Mesenteric fat pad (tissue), 1 donor: ENCODE measurements at places on chromosomes 7 and 10.
A peak's percentile ranks its signal among the peaks of the same experiment; 100 is the strongest.

DNA sequence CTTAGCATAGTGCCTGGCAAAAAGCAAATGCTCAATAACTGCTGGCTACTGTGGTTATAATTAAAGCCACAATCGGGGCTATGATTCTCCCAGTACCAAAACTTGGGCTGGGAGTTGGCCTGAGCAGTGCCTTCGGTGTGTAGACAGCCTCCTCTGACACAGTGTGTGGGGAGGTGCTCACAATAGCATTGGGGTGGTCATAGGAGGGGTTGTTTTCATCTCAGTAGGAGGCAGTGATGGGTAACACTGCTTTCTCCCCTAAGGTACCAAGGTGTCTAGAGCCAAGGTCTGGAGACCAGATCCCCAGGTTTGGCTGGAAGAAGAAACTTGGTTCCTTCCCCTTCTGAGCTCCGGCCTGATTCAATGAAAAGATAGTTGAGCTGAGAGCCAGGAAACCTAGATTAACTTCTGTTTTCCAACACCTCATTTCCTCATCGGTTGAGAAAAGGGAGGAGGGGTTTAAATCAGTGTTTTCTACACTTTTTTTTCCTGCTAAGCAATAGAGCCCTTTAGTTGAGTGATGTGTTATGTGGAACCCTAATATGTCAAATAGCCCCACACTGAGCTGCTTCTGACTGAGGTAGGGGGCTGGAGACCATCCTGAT lies 68.2 kb downstream of the LRMDA start:
- no peak for DNase-seq

DNA sequence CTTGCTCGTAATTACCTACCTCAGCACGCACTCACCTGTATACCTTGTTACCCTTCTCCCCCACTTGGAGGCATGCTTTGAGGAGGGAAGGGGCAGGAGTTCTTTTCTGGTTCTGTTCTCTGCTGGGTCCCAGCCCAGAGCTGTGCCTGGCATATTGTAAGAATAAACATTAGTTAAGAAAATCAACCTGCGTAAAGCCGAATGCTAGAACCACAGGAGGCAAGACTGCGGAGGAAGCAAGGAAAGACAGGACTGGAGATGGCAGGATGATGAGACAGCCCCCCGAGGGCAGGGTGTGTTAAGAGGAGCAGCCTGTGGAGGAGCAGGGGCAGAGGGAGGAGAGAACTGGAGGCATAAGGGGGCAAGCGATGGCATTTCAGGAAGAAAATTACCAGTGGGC lies 9.5 kb downstream of the C10orf53 start:
- DNase-seq, result no peak

- no peak for DNase-seq
These were observed 17.1 kb upstream of the AMZ1 start for GRCh38 chr7:2670720-2671391.

DNA sequence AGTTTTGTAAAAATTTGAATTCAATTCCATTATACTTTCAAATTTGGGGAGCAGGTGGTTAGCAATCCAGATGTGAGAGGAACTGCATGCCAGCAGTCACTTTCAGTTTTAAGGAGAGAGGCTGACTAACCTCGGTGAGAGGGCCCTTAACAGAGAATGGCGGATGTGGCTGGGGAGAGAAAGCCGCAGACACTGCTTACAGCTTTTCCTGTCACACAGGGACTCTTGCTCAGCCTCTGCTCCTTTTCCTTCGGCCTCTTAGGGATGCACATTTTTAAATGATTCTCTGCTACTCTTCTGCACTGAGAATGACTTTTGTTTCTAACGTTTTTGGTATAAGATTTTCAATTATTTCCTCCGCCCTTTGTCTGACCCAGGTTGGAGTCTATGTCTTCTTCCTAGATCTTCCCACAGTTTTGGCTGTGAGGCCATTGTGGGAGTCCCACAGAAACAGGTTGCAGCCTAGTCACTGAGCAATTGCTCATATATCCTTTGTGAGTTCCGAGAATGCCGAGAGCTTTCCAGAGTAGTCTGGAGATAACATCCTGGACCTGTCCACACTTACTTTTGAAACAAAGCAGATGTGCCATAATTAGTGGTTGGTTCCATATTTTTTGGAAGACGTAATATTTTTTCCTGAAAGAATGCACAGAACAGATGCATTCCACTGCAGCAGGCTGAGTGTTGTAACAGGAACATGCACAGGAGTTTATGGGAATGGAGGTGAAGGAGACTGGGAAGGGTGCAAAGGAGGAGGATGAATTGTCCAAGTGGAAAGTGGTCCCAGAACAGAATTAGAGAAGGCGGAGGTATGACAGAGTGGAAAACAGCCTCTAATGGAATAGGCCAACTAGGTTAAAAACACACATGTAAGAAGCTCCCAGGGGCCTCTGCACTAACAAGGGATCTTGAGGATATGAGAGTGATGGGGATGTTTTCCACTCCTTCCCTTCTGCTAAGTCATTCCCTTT lies 168.0 kb upstream of the ZNF32 start:
- no peak for DNase-seq

DNA sequence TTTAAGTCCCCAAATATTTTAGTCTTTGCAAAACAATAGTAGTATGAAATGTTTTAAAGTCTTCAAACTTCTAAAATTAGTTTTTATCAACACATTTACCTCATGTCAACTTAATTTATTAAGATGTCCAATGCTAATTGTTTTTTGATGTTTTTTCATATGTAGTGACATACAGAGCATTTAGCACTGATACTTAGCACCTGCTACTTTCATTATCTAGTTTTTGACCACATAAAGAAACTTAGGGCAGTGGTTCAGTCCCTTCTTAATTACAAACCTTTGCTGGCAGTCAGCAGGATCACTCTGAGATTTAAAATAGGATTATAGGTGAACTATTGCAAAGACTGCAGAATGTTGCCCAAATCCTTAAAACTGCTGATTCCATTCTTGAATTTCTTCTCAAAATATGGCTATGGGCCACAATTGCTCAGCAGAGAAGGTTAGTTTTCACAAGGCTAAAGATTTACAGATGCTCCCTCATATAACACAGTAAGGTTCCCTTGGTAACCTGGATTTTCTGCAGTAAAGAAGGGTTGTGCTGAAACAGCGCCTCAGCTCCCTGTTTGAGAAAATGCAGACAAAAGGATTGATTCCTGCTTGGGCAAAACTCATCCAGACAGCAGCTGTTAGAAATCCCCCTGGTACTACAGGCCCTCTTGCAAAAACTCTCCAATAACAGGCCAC lies 3.4 kb downstream of the GPR85 start:
- no peak for DNase-seq

DNA sequence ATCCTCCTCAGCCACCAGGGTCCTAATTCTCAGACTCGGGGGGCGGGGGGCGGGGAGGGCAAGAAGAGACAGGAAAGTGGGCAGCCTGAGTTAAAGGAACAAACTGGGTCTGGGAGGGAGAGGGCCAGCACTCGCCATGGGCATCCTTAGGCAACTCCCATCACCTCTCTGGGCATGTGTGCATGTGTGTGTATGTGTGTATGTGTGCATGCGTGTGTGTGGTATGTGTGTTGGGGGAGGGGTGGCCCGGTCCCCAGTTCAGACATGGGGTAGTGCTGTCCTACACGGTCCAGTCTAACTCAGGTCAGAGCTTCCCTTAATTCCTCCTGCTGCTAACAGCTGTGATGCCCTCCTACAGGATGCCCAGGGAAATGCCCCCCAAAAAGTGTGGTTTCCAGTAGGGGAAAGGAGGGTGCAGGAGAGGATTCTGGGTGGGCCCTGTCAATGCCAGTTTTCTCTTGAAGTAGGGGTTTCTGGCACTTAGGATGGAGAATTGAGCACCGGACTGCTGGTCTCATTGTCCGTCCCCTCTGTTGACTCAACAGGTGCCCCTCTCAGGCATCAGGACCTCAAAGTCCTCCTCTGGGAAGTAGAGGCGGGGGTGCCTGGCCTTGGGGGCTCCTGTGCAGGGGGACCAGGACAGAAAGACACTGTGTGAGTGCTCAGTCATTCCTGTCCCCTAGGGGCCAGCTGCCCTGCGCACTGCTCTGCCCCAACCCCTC lies 15.1 kb upstream of the ZMIZ1 start:
- peak; percentile 51 for DNase-seq

DNA sequence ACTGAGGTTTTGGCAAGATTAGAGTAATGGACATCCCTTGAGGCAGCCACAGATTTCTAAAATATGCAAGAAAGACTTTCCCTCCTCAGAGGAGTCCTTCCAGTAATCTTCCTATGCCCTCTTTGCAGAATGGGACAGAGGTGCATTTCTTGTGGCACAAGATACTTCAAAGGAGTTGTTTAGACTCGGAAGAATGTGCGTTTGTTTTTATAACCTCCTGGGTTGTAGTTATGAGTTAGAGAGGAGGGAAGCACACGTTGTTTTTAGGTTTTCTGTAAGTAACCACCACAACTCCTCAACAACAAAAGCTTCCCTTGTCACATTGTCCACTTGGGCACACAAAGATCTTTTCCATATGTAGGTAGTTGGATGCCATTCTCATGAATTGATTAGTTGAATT lies 78.1 kb upstream of the GLI3 start:
- no peak for DNase-seq

DNA sequence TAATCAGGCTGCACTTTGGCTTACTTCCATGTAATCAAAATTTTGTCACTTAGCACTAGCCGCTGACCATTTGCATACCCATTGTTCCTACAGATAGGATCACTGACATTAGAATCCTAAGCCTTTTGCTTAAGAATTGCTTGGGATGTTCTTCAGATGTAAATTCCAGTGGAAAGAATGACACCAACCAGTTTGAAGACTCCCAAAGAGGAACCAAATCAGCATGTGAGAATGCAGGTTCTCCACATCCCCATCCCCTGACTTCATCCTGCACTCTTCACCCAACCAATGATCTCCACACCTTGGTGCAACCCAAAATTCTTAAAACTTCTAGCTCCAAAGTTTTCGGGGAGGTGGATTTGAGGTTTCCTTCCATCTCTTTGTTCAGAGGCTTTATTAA lies 345.6 kb downstream of the GPAM start:
- DNase-seq, result no peak

- no peak for DNase-seq
These were observed 7.7 kb downstream of the FRG2B start for GRCh38 chr10:133618851-133619250.

- DNase-seq, result no peak
These were observed 98.3 kb downstream of the COL13A1 start for GRCh38 chr10:69899727-69900595.

DNA sequence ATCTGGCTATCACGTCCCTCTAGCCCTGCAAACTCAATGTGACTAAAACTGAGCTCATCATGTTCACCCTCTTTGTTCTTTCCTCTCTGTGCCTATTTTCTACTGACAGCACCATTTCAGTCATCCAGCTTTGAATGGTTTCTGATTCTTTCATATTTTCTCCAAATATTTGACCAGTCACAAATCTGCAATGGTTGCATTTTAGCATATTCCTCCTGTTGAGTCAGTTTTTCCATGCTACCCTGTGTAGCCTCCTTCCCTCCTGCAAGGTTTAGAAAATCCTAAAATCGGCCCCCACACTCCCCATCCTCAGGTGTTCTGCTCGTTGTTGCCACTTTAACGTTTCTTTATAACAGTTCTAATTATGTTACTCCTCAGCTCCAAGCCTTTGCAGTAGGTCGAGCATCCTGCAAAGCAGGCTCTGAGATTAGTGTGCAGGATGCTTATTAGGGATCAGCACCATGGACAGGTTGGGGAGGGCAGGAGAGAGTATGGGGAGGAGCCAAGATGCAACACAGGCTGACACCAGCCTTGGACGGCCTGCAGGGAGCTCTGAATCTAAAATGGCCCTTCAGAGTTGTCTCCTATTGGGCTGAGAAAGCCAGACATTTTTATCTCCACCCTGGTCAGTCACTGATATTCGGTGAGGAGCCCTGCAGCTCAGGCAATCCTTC lies 531.0 kb upstream of the COBL start:
- no peak for DNase-seq

DNA sequence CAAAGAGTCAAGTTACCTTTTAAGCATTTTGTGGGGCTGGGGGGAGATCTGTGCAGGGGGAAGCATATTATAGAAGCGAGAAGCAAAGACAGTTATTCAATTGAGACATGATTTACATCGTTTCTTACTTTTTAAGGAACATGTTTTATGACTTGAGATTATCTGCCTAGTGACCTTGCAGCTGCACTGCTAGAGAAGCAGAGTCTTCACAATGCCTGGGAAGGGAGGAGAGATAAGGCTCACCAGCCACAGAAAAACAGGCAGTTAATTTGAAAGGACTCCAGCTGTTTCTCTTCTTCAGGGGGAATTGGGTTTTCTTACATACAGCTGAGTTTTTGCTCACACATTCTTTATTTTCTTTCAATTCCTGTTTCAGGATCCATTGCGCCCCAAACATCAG lies 31.0 kb downstream of the PHYH start:
- DNase-seq, result no peak

- no peak for DNase-seq
These were observed 3.4 kb upstream of the HYCC1 start for GRCh38 chr7:23017309-23017708.

- no peak for DNase-seq
These were observed 122.5 kb downstream of the CCNY start for GRCh38 chr10:35458500-35459448.

- peak; percentile 84 for DNase-seq
These were observed 616.2 kb downstream of the DNAJB6 start for GRCh38 chr7:157952841-157953645.

GRCh38 chr10:1685699-1686490 lies 51.4 kb downstream of the ADARB2 start:
- DNase-seq, result peak; percentile 60

DNA sequence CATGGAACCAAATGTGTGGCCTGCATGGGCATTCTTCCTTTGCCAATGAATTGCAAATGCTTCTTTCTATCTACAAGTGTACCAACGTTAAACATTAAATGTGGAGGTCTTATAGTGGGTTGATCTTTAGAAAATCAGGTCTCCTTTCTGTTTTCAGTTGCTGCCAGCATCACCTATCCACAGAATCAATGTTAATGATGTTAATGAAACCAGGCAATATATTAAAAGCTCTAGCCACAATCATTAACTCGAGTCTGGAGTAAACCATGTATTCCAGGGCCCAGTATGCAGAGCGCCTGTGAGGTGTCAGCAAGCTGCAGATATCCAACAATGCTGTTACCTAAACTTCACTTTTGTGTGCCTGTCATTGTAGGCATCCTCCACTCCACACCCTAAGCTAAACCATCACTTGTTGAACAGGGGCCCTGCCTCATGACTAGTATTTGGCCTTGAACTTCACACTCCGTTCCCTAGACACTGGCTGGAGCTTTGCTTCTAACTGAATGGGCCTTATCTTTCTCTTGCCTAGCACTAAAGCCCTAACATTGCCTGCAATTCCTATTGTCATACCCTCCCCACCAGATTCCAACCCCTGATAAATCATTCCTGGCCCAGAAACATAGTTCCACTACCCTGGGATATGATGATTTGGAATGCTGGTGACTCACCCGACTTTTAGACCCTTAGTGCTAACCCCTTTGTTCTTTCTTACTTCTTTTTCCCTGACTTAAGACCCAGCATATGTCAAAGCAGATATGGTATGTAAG lies 24.3 kb upstream of the ITGB8 start:
- no peak for DNase-seq

GRCh38 chr10:130226012-130226411 lies 89.8 kb downstream of the GLRX3 start:
- DNase-seq, result peak; percentile 78

GRCh38 chr7:134750083-134751062 lies 29.1 kb upstream of the CALD1 start:
- DNase-seq, result no peak
